ENCODE measurements at places on chromosomes 4 and X. TPM values are rescaled to one million over a fixed set of nuclear protein-coding genes. Genes with fewer than 3 reads are reported as not detected.

The OPHN1 gene
- 11.5 TPM for polyA plus RNA-seq

DNA sequence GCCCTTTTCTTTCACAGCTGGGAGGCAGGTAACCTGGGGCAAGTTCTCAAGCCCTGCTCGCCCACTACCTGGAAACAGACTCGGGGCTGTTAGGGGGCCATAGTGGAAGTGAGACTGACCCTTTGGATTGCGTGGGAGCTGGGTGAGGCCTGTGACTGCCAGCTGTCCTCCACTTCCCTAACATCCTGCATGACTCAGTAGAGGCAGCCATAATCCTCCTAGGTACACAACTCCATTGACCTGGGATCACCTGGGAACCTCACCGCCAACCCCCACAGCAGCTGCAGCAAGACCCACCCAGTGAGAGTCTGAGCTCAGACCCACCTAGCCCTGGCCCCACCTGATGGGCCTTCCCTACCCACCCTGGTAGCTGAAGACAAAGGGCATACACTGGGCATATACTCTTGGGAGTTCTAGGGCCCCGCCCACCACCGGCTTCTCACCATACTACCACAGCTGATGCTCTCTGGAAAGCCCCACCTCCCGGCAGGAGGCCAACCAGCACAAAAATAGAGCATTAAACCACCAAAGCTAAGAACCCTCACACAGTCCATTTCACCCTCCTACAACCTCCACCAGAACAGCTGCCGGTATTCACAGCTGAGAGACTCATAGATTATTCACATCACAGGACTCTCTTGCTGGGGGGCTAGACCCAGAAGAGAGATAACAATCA, 61.1 kb upstream of the DCTD start:
- DNase-seq, result no peak

DNA sequence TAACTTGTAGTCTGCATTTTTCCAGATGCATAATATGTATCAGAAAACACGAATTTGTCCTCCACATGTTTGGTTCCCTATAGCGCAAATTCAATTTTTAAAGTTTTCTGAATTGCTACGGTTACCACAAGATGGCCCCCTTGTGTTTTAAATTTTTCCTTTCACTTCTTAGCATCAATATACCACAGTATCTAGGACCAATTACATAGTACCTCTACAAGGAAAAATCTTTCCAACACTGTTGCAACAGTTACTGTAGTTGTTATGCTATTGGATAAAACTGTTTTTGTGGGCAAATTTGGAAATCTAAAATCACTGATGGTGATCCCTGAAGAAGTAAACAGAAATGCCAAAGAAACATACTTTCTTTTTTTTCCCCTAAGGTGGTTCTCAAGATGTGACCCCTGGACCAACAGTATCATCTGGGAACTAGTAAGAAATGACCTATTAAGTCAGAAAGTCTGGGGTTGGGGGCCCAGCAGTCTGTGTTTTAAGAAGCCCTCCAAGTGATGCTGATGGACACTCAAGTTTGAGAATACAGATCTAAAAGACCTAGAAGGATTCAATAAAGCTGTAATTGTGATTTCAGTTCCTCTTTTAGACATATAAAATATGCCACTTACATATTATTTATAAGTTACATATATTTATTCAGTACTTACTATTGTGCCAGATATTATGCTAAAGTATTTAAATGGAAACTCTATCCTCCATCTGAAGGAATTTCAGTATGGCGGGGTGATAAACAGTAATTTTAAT, 3.1 kb downstream of the ZGRF1 start:
- peak; percentile 19 for DNase-seq

DNA sequence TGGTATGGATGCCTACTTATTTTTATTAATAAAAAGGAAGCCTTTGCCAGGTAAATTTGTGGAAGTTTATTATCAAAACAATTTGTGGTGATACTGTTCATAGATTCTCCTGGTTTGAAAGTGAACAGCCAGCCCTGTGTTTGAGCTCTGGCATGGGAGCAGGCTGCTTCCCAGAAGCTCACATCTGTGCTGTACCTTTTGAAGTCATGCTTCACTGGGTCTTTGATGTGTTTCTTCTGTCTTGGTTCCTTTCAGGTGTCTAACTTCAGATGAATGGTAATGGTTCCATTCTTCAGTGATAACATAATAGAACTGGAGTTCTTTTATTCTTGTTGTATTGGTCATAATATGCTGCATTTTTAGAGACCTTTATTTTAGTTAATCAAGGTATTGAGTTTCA, 85.5 kb downstream of the BMPR1B start:
- no peak for DNase-seq

DNA sequence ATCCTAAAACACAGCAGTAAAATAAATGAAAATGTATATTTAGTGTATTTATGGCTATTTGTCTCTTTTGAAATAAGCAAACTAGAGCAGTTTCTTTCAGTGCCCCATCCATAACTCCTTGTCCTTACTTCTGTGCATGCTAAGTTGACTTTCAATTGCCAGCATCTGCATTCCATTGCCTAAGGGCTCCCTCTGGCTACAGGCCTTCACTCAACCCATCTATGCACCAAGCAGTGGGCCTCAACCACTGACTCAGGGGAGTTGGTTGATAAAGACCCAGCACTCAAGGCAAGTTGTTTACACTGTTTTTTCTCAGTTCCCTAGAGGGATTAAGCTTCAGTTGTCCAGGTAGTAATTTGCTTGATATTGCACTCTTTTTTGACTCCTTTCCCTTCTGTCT, 265.7 kb downstream of the IQCM start:
- DNase-seq, result no peak

GRCh38 chrX:16516232-16516876, 133.6 kb upstream of the S100G start:
- DNase-seq, result no peak

GRCh38 chr4:6733358-6734164, 17.6 kb downstream of the BLOC1S4 start:
- no peak for DNase-seq

DNA sequence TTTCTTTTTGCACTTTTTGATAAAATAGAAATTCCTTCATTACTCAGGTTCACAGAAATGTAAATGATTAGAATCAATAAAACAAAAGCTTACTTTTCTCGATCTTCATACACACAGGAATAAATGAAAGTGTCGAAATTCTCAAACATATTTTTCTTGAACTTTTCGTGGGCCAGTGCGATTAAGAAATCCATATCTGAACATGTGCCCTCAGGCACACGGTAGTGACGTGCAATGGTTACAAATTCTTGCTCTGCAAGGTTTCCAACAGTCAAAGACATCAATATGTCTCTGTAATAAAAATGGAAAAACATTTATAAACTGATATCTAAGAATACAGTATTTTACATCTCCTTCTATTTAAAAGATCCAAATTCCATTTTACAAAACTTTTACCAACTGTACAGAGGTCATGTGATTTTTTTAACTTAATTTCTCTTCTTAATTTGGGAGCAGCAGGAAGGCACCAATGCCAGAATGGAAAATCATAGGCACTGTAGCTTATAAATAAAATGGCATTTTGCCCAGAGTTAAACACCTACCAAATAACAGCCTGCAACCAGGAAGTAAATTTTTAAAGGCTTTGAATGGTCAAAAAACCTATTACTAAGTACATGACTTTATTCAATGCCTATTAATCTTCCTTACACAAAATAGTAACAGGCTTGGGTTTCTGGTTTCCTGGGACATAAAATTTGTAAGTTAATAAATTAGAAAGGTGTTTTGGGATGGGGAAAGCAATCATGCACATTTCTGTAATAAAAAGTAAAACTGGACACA, 165.0 kb downstream of the EFHC2 start:
- DNase-seq, result no peak
